ENCODE measurements at places on chromosomes 12 and 14.

- no peak for DNase-seq
Measured at GRCh38 chr12:67919406-67919805, 69.8 kb upstream of the IFNG-AS1 start.

DNA sequence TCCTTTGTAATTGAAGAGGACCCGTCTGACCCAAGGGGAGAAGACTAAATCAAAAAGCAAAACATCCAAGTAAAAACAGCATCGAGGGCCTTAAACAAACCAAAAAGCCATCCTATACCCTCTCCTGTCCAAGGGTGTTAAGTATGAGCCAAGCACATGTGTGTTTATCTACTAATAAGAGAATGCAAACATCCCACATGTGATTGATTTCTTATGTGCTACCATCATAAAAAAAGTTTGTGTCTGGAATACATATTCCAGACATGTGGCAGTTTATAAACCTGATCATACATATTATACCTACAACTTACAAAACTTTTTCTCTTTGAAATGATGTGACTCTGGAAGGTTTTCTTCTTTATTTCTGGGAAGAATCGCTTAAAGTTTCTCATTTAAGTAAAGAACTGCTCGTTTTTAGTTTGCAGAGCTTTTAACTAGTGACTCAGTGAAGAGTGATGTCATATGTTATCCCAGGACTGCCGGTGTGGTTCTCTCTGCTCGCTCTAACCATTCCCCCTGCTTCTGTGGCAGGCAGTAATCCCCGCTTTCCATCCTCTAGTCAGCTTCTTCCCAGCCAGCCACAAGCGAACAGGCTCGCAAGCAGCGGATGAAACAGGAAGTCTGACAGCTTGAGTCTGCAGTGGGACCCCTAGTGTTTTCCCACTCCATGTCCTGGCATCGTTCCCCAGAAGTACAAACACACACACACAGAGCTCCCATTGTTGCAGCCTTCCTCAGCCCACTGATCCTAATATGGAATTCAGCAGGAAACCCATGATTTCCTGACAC, 431 bp upstream of the RHOJ start:
- DNase-seq, result peak; percentile 79

- DNase-seq, result no peak
Measured at GRCh38 chr12:15706010-15706676, 83.0 kb downstream of the EPS8 start.

DNA sequence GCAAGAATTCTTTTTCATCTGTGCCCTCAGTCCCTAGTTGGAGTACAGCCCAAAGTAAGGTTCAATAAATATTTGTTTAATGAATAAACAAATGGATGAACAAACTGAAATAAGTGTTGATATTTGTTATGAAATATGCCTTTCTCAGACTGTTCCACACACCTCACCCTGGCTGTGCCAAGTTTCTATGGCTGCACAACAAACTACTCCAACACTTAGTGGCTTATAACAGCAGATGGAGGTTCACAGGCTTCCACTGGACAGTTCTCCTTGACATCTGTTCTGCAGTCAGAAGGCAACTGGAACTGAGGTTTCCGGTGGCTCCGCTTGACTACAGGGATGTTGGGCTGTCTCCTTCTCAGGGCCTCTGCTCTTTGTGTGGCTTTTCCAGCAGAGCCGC, 197.1 kb downstream of the RGS6 start:
- no peak for DNase-seq

DNA sequence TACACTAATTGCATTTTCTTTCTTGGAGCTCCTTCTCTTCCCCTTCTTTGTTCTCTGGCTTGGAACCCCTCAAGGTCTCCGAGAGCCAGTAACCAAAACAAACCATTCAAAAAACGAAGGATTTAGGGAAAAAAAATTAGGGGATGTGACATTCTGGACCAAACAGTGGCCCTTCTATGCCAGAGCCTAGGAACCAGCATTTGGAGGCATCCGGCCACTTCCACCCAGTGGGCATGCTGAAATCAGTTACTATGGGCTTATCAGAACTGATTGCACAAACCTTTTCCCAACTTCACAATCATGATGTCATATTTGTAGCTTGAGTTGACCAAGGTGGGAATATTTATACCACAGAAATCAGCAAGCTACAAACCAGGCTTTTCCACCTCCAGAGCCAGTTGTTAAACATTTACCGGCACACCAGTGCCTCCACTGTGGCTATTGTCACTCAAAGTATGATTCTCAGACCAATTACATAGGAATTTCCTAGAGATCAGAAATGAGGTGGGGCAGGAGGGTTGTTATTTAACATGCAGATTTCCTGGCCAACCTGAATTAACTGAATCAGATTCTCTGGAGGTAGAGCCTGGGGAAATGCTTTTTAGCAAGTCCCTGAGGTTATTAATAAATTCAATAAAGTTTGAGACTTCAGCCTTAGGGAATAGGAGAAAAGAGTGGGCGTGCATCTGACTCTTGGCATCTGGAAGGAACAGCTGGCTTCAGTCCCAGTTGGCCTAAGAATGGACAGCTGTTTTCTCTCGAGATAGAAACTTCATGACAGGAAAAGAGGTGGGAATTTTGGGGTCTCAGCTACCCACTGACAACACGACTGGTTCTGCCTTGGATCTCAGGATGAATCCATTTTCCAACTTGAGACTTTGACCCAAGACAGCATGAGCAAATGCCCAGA, 273.9 kb downstream of the ZFP36L1 start:
- peak; percentile 41 for DNase-seq
